T1000 (cell line): ENCODE measurements at places on chromosomes 2 and 18.

- DNase-seq: no peak
Observed at GRCh38 chr2:16566701-16567100, 98.9 kb downstream of the CYRIA start.

DNA sequence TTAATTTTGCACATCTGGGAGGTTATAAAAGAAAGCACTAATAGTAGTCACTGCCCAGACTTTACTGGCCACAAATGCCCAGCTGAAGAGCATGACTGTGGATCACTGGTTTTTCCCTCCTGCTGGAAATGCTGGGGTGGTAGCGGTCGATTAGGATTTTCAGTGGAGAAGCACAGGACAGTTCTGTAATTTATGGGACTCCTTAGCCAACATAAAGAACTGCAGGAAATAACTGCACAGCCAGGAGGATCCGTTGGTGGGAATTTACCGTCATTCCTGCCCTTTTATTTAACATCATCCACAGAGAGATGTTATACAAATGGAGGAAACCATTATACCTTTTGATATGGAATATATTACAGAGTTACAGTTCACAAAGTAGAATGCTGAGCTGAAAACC, 61.5 kb downstream of the TNFRSF11A start:
- no peak for DNase-seq

- DNase-seq: no peak
Observed at GRCh38 chr2:133504566-133505505, 63.4 kb downstream of the NCKAP5 start.

DNA sequence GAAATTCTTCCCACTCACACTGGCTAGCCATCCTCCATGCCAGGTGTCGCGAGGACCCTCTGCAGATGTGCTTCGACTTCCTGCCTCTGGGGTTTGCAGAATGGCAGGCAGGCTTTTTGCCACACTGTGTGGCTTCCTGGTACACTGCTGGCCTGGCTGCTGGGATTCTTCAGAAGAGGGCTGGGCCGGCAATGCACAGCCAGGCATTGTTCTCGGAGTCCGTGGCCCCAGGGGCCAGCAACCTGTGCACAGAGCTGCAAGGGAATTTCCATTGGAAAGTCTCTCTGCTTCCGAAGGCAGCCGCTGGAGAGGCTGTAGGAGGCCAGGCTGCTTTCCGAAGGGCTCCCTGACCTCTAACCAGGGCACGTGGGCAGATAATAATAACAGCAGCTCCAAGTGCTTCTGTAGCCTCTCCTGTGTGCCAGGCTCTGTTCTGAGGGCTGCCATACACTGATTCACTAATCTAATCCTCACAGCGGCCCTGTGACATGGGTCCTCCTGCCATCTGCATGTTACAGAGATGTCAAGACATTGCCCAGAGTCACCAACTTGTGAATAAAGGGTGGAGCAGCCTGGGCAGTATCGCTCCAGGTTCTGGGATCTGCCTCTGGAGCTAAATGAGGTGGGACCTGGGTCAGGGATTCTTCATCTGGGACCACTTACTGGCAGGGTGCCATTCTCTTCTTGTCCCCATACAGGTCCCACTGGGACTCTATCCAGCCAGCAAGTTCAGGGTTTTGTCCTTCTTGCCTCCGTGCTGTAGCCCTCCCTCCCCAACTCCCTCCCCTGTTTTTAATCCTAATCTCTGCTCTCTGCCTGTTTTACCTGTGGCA, 5.0 kb downstream of the LDLRAD4 start:
- no peak for DNase-seq

GRCh38 chr2:239985356-239985755, 39.8 kb downstream of the NDUFA10 start:
- DNase-seq: no peak

DNA sequence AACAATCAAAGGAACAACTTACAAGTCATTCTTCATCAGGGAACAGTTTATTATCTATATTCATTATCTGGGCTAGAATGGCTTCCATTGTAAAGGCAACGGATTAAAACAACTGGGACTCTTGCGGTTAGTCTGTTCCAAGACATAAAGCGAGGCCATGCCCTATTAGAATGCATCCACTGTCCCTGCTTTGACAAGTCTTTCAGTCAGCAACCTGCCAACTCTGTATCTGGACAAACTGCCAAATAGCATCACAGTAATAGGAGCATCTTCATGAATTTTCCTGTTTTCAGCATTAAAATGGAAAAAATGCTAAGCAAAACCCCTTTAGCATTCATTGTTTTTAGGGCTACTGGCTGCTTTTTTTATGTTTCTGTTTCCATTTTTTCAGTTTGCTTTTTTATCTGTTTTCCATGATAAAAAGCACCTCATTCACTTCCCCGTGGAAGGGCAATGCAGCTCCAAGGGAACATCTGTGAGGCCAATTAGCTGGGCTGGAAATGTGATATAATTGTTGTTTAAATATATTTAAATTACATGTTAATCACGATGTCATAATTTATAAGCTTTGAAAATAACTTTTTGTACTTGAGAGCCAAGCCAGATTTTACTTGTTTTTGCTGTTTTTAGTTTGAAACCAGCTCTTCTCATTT, 834.3 kb downstream of the CPS1 start:
- no peak for DNase-seq

- DNase-seq: no peak
Observed at GRCh38 chr18:79491081-79491551, 95.4 kb downstream of the NFATC1 start.

DNA sequence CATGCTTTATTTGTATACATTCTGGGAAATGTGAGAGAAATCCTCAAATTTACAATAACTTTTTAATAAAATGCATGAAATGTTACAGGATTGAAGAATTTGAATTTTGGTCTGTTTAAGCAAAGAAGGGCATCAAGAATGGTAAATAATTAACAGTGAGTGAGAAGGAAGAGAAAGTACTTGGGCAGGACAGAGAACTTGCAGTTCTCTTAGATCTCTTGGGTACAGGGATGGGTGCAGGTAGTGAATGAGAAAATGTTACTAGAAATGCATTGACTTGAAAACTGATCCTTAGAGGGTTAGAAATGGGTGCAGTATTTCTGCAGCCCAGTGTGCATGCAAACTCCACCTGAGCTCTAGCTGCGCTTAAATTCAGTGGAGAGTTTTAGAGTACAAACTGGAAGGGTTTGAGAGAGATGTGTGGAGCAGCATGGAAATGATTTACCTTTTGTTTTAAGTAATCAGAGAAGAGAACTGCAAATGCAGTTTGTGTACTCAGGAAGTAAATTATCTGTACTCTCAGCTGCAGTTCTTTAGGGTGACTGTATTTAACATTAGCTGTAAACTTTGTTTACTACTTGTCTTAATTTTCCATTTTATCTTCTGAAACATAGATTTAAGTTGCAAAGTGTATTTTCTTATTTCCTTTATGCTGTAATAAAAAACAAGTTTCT, 51.0 kb upstream of the RAB27B start:
- DNase-seq: no peak

GRCh38 chr18:68284236-68284780, 430.6 kb downstream of the TMX3 start:
- DNase-seq: no peak

GRCh38 chr2:141522048-141522447, 608.8 kb downstream of the LRP1B start:
- DNase-seq: no peak

GRCh38 chr2:116680256-116680936, 1134.1 kb upstream of the DDX18 start:
- no peak for DNase-seq

GRCh38 chr2:85430752-85431569, 12.4 kb downstream of the SH2D6 start:
- no peak for DNase-seq

- no peak for DNase-seq
Observed at GRCh38 chr2:128090575-128090944, 440 bp upstream of the UGGT1 start.

DNA sequence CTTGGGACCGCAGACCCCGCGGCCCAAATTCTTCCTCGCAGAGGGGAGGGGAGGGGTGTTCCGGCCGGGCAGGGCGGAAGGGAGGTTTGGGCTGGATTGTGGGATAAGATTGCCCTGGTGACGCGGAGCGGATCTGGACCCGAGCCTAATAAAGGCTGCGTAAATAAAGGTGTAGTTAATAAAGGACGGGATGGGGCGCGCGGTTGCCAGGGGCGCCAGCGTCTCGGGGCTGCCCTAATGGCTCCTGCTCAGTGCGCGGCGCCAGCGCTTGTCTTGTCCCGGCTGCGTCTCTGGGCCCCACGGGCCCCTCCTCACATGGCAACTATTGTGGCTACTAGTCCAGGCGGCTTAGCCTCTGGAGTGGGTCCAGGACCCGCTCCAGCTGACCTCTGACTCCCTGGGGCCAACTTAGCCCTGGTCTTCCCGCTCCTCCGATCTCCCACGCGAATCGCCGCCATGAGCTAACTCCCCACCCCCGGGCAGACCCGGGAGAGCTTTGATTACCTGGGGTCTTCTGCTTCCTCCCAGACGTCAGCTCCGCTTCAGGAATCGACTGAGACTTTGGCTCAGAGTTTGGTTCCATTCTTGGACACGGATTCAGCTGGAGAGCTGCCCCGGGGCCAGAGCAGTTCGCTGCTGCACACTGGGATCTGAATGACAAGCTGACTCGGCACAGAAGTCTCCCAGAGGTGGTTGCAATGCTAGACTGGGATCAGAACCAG, 36.5 kb downstream of the SLC25A52 start:
- DNase-seq: no peak

DNA sequence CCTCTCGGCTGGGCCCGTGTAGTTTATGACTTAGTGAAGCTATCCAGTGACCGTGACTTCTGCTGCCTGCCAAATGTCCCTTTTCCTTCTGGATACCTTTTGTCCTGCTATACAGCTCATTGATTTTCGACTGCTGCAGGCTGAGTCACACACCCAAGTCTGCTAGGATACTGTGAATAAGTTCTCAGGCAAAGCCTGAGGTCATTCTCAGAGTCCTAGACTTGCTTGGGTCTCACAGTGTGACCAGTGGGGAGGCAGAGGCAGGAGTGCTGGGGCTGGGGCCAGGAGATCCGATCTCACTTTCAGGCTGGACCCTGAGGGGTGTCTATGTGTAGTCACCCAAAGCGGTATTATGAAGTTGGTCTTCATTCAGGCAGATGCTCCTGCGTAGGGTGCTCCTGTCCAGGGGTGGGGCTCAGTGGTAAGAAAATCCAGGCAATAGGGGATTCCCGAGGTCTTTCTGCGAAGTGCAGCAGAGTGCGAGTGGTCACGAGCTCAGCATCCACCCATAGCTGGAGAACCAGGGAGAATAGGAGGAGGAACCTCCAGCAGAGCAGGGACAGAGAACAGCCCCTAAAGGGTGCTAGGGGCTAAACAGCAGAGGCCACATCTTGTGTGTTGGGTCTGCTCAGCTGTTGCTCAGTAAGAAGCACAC, 268.6 kb upstream of the NCKAP5 start:
- no peak for DNase-seq

GRCh38 chr2:105081006-105081601, 43.2 kb downstream of the MRPS9 start:
- no peak for DNase-seq

- DNase-seq: no peak
Observed at GRCh38 chr2:100870652-100871531, 51.0 kb downstream of the NPAS2 start.

- DNase-seq: no peak
Observed at GRCh38 chr18:12543697-12544096, 114.2 kb downstream of the SPIRE1 start.

- no peak for DNase-seq
Observed at GRCh38 chr2:174518395-174518794, 31.6 kb upstream of the GPR155 start.

DNA sequence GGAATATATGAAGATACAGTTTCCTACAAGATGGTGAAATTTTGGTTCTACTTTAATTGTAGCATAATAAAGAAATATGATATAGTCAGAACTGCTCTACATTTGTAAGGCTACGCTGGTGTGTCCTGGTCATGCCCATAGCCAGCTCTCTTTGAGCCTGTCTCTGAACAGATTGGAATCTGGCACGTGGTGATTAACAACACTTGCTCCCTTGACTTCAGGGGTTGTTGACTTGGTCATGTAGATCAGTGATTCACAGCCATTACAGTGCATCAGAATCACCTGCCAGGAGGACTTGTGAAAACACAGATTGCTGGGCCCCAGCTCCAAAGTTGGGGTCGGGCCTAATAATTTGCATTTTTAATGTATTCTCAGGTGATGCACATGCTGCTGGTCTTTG, 80.4 kb downstream of the PTPRM start:
- DNase-seq: no peak

DNA sequence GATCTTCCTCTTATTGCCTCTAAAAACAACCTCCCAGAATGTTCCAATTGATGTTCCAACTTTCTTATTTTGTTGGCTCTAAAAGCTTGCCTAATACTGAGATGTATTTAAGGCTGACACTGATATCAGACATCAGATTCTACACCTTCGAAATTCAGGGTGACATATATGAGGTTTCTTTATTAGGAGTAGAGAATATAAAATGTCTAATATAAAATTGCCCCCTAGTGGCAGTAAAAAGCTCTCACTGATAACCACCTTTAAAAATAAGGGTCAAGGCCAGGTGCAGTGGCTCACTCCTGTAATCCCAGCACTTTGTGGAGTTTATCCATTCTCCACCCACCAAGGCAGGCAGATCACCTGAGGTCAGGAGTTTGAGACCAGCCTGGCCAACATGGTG, 789.7 kb upstream of the SLC39A10 start:
- DNase-seq: no peak

- no peak for DNase-seq
Observed at GRCh38 chr2:215839309-215839708, 174.0 kb downstream of the MREG start.

- DNase-seq: no peak
Observed at GRCh38 chr2:8303322-8303832, 378.5 kb upstream of the ID2 start.

DNA sequence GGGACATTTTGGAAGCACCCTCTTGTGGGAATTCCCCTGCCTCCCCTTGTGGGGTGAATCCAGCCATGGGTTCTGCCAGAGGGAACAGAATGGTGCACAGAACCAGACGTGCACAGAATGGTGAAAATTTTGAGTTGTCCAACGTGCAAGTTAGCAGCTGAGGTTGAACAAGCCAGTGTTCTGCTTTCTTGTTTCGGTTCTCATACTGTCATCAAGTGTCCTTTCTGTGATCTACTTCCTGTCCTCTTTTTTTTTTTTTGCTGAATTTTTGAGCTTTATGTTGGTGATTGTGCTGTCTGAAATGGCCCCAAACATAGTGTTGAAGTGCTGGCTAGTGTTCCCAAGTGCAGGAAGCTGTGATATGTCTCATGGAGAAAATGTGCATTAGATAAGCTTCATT, 21.5 kb upstream of the REEP1 start:
- DNase-seq: no peak

DNA sequence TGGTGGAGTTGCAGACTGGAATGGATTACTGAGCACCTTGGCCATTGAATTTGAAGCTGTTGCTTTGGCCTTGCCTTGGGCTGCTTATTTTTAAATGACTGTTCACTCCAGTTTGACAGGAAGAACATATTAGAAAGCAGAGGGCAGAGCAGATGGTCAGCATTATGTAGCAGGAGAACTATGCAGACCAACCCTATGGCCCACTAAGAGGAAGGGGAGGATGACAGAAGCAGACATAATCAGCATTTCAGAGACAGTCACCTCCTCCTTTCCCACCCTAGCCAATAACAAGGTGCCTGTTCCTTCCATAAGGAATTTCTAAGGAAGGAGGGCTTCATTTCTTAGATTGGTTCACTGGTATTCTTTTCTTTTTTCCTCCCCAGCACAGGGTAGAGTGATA, 2.4 kb downstream of the CHRNA1 start:
- no peak for DNase-seq
